ENCODE measurements at places on chromosomes 4 and X.

DNA sequence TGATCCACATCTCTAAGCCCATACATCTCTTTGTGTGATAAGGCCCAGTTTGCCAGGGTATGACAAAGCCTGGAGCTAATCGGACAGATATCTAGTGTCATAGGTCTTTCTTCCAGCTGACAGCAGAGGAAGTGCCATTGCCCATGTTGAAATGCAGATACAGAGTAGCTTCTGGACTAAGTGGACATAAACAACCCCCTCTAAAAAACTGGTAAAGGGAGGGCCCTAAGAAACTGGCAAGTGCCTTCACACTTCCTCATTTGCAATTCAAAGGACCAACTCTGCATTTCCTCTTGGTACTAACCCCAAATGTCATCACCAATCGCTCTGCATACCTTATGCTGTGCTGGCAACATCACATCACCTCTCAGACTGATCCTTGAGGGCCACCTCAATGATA is 20.8 kb downstream of the ARHGEF6 start:
- DNase-seq = no peak

DNA sequence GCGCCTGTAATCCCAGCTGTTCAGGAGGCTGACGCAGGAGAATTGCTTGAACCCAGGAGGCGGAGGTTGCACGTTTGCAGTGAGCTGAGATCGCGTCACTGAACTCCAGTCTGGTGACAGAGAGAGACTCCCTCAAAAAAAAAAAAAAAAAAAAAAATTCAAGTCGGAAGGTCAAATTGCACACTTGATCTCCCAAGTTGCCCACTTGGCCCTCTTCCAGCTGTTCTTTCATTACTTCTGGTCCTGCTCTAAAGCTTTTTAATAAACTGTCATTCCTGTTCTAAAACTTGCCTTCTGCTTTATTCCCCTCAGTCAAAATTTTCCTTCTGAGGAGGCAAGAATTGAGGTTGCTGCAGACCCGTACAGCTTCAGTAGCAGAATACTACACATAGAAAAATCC is 2358.0 kb downstream of the ARAP2 start:
- no peak for DNase-seq

GRCh38 chrX:129650183-129650689 is 4.5 kb downstream of the APLN start:
- no peak for DNase-seq

DNA sequence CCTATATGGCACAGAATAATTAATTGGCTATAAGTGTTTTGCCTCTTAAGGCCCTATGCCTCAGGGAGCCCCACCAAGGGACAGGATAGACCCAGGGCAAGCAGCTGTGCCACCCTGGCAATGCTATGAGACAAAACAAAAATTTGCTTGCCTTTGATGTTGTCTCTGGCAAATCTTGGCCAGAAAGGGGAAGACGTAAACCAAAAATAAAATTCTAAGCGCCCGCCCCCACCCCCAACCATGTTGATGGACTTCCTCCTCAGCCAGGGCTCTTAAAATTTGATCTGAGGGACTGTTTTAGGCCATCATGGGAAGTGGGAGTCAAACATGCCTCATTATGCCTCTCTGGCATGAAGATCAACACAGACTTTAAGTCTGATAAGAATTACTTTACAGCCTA is 130.5 kb upstream of the APOOL start:
- DNase-seq = no peak

- no peak for DNase-seq
Observed at GRCh38 chrX:38864165-38864564, 62.9 kb downstream of the MID1IP1 start.

DNA sequence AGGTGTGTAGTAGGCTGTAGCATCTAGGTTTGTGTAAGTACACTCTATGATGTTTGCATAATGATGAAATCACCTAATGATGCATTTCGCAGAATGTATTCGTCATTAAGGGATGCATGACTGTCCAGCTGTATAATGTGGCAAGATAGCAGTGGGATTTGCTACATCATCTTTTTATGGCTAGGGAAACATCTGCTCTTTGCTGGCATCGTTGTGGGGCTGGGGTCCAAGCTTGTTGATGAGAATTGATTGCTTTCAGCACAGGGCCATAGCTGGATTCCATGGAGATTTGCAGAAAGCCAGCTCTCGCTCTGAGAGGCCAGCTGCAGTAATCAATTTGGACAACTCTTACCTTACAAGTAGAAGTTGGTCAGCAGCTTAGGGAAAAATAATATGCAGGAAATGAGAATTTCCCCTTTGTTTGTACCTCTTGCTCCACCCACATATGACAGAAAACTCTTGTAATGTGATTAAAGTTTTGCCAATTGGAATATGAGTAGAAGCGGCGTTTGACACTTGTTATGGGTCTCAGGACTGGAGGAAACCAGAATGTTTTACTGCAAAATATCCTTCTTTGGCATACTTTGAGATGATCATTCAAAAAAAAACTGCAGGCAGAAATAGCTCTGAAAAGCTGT is 310.5 kb downstream of the RAPGEF2 start:
- no peak for DNase-seq

- DNase-seq = no peak
Observed at GRCh38 chr4:108156391-108156790, 12.3 kb downstream of the LEF1 start.

DNA sequence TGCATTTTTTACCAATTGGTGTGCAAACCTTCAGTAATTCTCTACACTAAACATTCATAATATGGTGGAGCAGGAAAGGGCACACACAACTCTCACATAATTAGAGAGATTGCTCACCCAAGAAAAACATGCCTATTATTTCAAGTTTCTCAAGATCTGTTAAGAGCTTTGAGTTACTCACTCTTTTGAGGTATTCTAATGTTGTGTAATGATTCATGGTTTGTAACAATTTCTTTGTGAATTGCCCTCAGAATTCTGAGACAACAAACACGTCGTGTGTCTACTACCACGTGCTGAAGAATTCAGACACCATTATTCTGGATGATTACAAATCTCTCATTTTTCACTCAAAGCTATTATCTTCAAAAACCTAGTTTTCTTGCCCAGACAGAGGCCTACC is 82.8 kb downstream of the PDGFC start:
- peak; percentile 94 for DNase-seq

DNA sequence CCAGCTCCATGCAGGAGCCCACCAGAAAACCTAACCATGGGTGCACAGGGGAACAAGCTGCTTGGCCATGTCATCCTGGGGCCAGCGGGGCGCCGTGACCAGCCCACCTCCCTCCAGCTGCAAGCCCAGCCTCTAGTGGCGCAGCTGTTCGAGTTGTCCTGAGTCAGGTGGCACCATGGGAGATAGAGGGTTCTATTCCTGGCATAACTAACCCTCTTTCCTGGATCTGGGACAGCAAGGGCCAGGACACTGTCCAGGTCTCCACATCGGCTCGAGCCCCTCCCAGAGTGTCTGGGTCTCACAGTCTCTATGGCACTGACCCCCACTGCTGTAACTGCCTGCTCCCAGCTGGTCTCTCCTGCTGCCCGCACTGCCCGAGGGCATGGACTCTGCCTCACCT is 16.7 kb downstream of the ABLIM2 start:
- DNase-seq = no peak

DNA sequence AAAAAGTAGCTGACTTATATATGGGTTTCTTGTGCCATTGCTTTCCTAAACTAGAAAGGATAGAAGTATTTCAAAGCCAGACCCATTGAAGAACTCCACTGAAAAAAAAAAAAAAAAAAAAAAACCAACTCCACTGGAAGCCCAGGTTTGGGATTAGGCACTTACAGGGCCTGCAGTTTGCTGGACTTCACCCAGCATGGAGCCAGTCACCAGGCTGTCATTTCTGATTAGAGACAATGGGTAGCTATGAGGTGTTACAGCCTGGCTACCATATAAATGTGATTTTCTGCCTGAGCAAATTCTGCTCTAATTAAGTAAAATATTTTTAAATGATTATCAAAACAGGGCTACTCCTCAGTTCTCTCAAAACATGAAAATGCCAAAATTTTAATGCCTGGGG is 49.5 kb downstream of the HS6ST2 start:
- DNase-seq = no peak

DNA sequence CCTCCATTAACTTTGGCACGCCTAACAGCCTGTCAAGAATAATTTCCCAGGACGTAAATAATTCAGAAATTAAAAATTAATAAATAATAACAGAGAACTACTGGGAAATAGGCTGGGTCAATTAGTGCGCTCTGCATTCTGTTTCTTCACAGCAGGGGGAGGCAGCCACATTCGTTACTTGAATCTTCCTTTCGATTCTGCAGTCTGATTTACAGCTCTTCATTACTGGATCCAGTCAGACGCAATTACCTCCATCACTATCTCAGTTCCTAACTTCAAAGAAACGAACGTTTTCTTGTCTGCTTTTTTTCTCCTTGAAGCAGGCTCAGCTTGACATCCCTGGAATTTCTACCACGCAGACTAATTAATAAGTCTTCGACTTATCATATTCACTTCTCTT is 9.0 kb upstream of the RPL34 start:
- peak; percentile 8 for DNase-seq

DNA sequence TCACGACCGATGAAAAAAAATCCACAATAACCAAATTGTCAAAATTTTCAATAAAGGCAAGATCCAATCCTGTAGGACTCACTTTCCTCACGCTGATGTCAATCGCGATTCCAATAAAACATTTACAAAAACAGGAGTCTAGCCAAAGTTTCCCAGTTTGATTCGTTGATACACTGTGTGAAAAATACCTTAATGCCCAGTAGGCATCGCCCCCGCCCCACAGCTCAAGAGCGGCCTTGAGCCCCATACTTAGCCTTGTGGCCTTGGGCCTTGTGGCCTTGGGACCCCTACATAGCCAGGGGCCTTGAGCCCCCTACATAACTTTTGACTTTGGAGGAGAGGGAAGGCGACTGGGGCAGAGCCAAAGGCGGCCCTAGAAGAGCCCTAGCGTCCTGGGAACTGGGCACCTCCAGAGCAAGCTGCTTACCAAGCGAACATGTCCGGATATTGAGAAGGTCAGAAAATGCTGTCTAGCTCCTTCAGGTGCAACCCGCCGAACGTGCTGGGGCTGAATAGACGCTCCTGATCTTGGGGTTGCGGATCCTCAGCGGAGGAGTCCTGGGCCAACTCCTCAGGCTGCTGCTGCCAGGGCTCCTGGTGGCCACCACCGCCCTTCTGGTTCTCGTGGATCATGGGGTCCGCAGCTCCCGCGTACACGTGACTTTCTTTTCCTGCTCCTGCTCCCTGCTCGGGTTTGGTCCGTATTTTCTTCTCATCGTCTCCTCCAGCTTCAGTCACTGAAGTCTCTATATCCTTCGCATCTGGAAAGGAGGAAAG is 62.9 kb downstream of the RHOXF2B start:
- no peak for DNase-seq
